Sciatic nerve (tissue), 2 donors: ENCODE measurements at places on chromosomes 4 and X. TPM values are rescaled to one million over a fixed set of nuclear protein-coding genes. Genes with fewer than 3 reads are reported as not detected.

DNA sequence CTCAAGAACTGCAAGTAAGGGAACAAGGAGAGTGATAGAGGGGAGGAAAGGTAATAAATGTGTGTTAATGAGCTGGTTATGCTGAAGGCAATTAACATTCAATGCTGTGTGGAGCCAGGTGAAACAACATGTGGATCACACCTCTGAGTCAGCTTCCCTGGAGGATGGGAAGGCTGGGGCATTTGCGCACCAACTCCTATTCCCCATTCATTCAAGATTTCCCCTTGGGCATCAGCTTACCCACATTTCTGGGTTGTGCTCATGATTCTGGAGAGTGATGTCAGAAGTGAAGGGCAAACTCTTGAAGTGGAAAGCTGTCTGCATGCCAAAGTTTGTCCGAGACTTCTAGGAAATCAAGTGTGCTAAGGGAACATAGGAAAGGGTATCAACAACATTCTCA lies 461.4 kb downstream of the MID1IP1 start:
- no peak for DNase-seq

- DNase-seq = no peak
Observed at GRCh38 chrX:38221391-38221929, 789 bp upstream of the SRPX start.

- no peak for DNase-seq
Observed at GRCh38 chrX:37906357-37906756, 59.0 kb upstream of the DYNLT3 start.

DNA sequence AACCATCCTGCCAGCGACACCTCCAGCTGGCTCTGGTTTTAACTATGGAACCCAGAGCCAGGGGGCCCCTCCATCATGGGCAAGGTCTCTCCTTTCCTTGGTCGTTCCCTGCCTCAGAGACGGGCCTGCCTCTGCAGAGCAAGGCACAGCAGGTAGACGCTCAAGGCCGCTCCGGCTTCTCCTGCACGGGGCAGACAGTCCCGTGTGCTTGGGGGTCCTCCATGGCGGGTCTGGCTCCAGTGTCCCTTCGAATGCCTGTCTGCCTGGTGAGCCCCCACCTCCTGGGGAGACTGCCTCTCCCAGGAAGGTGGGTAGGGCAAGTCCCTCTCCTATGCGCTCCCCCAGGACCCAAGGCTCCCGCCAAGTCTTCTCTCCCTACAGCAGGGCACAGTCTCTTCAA lies 71.5 kb downstream of the ACOX3 start:
- no peak for DNase-seq

GRCh38 chr4:96448315-96448872 lies 608.5 kb downstream of the PDHA2 start:
- no peak for DNase-seq

- DNase-seq = no peak
Observed at GRCh38 chr4:113732967-113733527, 28.5 kb downstream of the CAMK2D start.

DNA sequence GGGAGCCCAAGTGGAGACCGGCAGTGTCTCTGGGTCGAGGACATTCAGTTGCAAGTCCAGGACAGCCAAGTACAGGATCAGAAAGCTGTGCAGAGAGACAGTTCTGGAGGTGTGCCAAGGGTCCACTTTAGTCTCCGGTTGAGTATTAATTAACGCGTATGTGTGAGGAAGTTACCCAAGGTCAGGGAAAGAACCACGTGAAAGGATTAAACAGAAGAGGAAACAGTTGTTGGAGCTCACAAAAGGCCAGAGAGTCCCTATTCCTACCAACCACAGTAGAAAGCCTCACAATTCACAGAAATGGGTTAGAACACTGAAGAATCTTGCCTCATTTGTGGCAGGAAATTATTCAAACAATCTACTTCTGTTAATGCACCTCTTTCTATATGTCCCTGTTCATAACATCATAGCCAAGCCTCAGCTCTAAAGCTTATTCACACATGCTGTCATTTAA lies 17.9 kb upstream of the NSUN7 start:
- DNase-seq = no peak

DNA sequence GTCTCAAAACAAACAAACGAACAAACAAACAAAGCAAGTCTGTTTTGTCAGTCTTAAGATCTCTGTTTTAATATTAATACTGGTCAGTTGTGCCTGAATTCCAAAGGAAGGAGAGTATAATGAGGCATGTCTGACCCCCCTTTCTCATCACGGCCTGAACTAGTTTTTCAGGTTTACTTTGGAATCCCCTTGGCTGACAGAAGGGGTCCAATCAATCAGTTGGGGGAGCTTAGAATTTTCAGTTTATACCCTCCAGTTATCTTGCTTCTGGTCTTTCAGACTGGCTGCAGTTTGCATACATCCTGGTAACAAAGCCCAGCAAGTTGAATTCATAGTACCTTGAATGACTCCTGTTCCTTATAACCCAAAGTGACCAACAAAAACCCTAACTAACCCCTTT lies 41.1 kb downstream of the TBC1D9 start:
- no peak for DNase-seq

DNA sequence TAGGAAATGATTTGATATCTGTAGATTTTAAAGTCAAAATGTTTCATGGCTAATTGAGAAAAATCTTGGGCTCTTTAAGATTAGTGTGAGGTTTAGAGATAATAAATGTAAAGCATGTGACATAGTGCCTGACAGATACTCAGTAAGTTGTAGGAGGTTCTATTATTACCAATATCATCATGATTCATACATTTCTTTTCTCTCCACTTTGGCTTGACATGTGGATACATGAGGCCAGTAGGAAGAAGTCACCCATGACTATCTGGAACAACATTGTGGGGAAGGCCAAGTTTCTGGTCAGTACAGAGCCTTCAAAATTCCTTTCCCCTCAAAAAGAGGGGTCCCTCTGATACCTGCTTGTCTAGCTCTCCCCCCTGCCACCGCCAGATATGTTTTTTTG lies 91.2 kb upstream of the SORBS2 start:
- no peak for DNase-seq

DNA sequence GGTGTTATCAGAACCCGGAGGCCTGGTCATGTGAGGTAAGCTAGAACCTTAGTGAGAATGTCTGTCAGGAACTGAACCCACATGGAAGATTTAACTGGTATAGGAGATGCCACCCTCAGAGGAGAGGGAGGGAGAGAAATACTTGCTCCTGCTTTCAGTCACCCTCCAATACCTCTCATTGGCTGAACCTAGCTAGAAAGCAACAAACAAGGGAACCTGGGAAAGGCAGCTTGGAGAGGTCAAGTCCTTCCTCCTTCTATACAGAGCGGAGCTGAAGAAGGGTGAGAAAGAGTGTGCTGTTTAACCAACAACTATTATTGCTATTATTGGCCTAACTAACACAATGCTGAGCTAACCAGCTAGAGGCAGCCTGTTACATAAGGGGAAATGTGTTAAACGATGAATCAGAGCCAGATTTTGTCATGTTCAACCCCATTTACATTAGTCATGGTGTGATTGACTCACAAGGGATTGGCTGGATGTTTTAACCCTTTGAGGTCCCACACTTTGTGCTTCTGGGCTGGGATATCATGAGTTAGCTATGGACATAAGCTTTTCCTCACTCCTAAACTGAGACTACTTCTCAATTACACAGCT lies 96.5 kb upstream of the ESX1 start:
- DNase-seq = no peak

GRCh38 chr4:23828020-23828715 lies 61.7 kb downstream of the PPARGC1A start:
- no peak for DNase-seq

- no peak for DNase-seq
Observed at GRCh38 chrX:21657318-21658151, 595 bp downstream of the KLHL34 start.

DNA sequence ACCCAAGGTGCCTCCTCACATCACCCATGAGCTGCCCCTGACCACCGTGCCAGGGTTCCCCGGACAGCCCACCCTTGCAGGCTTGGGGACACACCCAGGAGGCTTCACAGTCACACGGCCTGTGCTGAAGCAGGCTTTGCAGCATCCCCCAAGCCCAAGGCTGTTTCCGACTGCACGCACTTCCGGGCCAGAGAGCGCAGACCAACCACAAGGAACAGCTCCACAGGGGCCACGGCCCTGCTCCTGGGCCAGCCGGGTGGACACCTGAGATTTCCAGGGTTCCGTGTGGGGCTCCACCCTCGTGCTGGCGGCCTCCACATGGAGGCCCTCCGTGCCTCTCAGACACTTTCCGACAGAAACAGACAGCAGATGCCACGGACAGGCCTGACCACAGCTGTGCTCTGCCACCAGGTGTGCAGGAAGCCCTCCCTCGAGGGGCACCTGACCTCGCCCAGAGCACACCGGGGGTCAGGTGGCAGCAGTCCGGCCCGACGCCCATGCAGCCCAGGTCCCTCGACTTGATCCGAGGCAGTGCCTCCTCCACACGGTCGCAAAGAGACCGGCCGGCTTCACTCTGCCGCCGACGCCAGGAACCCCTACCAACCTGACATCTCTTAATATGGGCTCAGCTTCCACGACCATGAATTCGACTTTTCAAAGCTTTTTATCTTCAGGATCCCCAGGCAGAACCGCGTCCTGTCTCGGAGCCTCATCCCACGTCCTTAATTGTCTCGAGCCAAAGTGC lies 8.0 kb downstream of the CTBP1 start:
- peak; percentile 50 for DNase-seq

GRCh38 chr4:40557736-40558135 lies 71.9 kb downstream of the RBM47 start:
- DNase-seq = no peak

DNA sequence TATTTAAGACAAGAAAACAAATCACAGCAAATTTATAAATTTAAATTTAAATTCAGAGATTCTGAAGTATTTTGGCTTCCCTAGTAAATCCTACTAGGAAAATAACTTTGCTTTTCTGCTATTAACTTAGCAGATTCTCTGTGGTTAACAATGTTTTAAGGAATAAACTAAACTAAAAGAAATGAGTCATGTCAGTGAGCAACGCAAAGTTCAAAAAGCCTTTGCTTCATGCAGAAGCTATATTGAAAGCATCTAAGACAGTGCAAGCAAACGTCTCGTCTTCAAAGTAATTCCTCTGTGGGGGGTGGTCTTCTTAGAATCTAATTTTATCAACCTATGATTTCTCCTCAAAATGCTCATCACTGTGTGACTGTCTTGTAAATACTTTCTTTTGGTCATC lies 30.1 kb downstream of the GABRB1 start:
- DNase-seq = no peak

GRCh38 chrX:17527135-17527701 lies 152.2 kb downstream of the NHS start:
- no peak for DNase-seq

- DNase-seq = no peak
Observed at GRCh38 chr4:8106451-8107025, 52.1 kb downstream of the ABLIM2 start.

DNA sequence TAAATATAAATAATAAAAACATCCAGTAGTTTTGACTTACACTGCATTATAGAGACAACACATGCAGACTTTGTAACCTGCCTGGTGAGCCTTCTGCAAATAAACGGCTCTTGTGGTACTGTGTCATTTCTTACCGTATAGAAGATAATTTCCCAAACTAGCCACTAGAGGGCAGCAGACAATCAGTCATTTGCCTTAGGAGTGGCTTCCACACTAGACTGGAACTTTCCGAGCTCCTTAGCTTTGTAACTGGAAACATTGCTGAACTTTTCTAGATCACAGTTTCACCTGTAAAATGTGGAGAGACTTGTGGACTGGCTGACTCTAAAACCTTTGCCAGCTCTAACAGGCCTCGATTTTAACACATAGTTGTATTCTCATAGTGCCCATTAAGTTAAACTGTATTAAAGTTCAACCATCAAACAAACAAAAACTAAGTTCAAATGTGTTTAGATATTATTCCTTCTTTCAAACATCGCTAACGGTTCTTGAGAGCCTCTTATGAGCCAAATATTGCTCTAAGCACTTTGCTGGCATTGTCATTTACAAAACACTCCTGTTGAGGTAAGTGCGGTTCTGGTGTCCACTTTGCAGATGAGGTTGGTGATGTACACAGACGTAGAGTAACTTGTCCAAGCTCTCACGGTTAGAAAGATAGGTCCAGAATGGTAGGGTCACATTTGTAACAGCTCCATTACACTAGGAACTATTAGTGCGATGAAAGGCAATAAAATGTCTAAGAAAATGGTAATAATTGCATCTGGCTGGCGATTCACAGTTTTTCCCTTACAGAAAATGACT lies 345.5 kb downstream of the ANK2 start:
- DNase-seq = no peak

GRCh38 chr4:138299881-138300280 lies 57.7 kb upstream of the SLC7A11 start:
- DNase-seq = no peak

DNA sequence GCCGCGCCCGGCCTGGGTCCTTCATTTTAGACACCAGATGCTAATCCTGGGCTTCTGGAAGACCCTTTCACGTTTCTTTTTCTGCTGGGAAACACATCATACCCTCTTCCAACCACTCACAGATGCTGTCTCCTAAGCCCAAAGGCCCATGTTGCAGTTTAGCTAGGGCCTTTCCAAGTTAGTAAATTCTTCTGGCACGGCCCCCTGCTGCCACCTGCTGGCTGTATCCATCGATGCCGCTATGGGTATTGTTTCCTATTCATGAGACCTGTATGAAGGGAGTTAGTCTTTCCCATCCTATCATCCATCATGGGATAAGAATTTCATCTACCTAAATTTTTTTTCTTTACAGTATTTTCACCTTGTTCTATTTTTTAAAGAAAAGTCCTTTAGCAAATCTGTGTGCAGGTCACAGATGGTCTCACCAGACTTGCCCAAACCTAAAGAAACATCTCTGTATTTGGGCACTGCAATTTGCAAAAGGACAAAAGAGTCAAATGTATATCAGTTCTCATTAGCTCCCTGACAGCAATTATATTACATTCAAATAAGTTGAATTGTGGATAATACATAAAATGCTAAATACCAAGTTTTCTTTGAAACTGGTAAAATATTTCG lies 37.8 kb upstream of the SLC9A7 start:
- peak; percentile 87 for DNase-seq

- no peak for DNase-seq
Observed at GRCh38 chrX:104126856-104127255, 14.5 kb downstream of the ZCCHC18 start.

DNA sequence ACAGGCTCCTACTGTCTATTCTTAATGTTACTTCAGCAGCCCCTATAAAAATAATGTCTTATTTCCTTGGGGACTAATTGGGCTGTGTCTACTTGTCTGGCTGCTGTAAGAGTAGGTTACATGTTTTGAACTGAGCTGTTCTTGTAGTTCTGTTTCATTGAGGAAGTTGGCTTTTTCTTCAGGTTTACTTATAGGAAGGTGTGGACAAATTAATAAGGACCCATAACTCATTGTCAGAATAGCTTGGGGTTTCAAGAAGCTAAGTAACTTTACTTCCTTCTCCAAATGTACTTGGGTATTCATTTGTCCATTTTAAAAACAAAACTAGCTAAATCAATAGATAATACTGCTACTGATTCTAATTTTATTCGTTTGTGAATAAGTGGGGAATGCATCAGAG lies 487.2 kb downstream of the FAT4 start:
- DNase-seq = no peak

The LRCH2 gene
- total RNA-seq = 5.9 TPM

The GSTCD gene
- 7.4 TPM for total RNA-seq

The REELD1 gene
- total RNA-seq = 0.62 TPM

The USP17L15 gene
- not detected for total RNA-seq

The RBM10 gene
- total RNA-seq = 27.4 TPM

The MAGEA1 gene
- total RNA-seq = not detected
